Activated T-helper 1 cell treated with anti-CD3 and anti-CD28 coated beads, Interleukin-12 subunit alpha, Interleukin-12 subunit beta, Interleukin-2, Interleukin-4 antibody, amounts not matched to agents 30 ng/mL and 10 ng/mL and 1 ng/mL, durations not matched to agents 14 hours and 24 hours and 36 hours (primary cell): ENCODE measurements at places on chromosomes 12 and 14. TPM values are rescaled to one million over a fixed set of nuclear protein-coding genes. Genes with fewer than 3 reads are reported as not detected.

DNA sequence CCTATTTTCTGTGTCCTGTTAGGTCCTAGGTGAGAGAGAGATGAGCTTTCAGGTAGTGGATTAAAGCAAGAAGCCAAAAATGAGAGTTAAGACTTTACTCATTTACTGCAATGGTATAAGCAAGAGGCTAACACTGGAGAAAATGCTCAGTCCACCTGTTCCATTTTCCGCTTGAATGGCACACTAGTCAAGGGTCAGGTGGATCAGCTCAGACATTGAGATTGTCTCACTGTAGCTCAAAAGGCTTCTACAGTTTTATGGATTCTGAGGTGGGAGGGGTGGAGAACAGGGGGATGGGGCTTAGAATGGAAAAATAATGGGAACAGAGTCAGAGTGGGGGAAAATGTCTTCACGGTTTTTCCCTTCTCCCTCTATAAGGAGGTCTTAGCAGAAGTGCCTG is 57.3 kb upstream of the MUCL1 start:
- DNase-seq = no peak
- no peaks in the 10 kb centered on the region for H3K36me3 ChIP-seq
- no peak overlapping the region for H3K27ac ChIP-seq
- H3K4me1 ChIP-seq = no peaks in the 10 kb centered on the region

DNA sequence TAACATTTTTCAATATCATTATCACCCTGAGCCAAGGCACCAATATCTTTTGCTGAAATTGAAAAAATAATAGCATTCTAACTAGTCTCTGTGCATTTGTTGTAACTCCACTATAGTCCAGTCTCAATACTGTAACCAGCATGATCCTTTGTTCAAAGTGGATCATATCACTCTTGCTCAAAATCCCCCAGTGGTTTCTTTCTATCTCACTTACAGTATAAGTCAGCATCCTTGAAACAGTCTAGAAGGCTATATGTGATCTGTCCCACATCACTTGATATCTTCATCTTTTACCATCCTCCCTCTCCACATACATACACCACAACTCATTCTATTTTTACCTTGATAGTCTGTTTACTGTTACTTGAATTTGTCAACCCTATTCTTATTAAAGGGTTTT is 435.7 kb downstream of the CCER1 start:
- no peak overlapping the region for H3K4me3 ChIP-seq
- H3K27ac ChIP-seq = no peak overlapping the region
- no peaks in the 10 kb centered on the region for H3K36me3 ChIP-seq
- H3K27me3 ChIP-seq = peaks cover 2% of the 10 kb centered on the region
- DNase-seq = no peak
- no peaks in the 10 kb centered on the region for H3K4me1 ChIP-seq

The APOF gene
- not detected in 2 replicates for total RNA-seq

The GALNT6 gene
- total RNA-seq = 11.9 and 12.4 TPM in 2 replicates
